Pancreas (tissue), 10 donors: ENCODE measurements at places on chromosomes 3 and 15. TPM values are rescaled to one million over a fixed set of nuclear protein-coding genes. Genes with fewer than 3 reads are reported as not detected.

GRCh38 chr3:191774485-191774884, 313.5 kb downstream of the PYDC2 start:
- no peak for DNase-seq
- H3K27ac ChIP-seq: no peak overlapping the region
- H3K36me3 ChIP-seq: no peaks in the 10 kb centered on the region
- no peaks in the 10 kb centered on the region for H3K4me1 ChIP-seq

DNA sequence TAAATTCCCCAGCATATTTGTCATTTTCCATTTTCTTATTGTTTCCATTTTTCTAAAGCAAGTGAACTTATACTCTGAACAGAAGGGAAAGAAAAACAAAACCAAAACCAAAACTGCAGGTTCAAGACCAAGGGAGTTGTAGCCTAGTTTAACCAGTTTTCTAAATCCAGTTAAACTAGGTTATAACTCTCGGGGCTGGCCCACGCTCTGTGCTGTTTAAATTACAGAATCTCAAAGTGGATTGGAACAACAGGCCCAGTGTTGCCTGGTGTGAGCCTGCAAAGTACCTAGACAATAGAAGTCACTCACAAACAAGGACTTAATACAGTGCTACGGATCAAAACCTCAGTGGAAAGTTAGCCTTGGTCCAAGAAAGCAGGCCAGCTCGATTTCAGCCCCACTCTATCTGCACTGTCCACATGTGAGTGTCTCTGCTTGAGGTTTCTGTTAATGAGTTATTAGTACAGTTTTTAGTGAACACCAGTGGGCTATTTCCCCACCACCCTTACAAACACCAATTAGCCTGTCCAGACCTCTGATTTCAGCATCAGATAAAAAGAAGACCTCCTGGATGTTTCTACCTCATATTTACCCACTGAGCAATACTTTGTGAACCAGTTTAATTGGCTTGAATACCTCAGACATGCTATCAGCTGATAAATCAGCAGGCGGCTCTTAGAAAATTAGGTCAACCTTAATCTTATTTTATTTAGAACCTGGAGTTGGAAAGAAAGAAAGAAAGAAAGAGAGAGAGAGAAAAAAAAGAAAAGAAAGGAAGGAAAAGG, 93.8 kb upstream of the PDZRN3 start:
- H3K27ac ChIP-seq: no peak overlapping the region
- no peaks in the 10 kb centered on the region for H3K27me3 ChIP-seq
- no peaks in the 10 kb centered on the region for H3K4me1 ChIP-seq
- H3K36me3 ChIP-seq: no peaks in the 10 kb centered on the region
- no peak overlapping the region for H3K4me3 ChIP-seq

DNA sequence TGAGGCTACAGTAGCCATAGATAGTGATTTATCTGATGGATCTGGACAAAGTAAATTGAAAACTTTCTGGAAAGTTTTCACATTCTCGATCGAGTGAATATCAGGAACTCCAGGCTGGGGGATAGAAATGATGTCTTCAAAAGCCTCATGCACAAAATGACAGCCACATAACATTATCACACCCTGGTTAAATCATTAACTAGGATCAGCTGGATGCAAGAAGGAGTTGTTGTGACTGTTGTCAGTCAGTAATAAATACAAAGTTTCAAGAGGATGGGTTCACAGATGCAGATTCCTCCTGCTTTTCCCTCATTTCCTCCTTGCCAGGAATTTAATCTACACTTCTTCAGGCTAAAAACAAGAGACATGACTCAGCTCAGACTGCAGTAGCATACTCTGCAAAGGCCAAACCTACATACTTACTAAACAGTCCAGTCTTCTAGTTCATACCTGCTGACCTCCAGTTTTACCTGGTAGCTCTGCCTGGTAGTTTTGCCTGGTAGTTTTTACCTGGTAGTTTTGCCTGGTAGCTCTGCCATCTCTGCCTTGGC, 40.9 kb downstream of the C2CD4A start:
- H3K4me1 ChIP-seq: peaks cover 31% of the 10 kb centered on the region
- no peak overlapping the region for H3K4me3 ChIP-seq
- no peak for DNase-seq
- no peaks in the 10 kb centered on the region for H3K36me3 ChIP-seq
- H3K27me3 ChIP-seq: no peaks in the 10 kb centered on the region

DNA sequence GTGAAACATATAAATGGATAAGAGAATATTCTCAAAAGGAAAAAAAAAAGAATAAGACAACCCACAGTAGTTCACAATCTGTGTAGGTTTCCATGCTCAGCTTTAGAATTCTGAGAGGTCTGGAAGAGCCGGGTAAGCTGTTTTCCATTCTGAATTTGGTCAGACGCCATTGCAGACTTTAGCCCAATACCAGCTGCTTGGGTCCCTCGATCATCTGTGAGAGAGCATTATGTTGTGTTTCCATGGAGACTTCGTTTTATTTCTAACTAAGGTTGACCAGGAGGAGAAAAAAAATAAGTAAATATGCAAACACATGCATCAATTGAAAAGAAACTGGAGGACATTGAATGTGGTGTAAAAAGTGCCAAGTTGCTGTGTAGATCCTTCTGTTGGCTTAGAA, 25.5 kb downstream of the KCNAB1 start:
- no peaks in the 10 kb centered on the region for H3K27me3 ChIP-seq
- no peaks in the 10 kb centered on the region for H3K36me3 ChIP-seq
- H3K4me3 ChIP-seq: no peak overlapping the region

GRCh38 chr15:60582370-60583036, 103.6 kb upstream of the ICE2 start:
- no peak overlapping the region for H3K4me3 ChIP-seq
- H3K36me3 ChIP-seq: no peaks in the 10 kb centered on the region
- no peaks in the 10 kb centered on the region for H3K27me3 ChIP-seq
- peaks cover 45% of the 10 kb centered on the region for H3K4me1 ChIP-seq
- H3K27ac ChIP-seq: peak overlapping the region; percentile 8
- no peak for DNase-seq

DNA sequence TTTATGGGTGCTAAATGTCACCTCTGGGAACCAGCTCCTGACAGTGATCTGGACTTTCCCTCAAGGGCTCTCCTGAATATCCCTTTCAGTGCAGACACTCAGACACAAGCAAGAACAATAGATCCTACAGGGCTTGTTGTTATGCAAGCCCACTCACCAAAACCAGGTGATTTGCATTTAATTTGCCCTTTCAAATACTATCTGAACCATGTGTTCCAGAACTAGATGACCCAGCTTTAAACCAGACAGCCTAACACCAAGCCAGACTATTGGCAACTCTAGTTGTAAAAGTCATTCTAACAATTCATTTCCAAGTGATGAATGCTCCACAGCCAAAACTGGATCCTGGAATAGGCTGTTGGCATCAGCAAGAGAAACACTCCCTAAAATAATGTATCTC, 5.6 kb upstream of the ATP8B4 start:
- H3K27me3 ChIP-seq: no peaks in the 10 kb centered on the region
- no peaks in the 10 kb centered on the region for H3K36me3 ChIP-seq
- no peak for DNase-seq
- no peak overlapping the region for H3K4me3 ChIP-seq
- H3K27ac ChIP-seq: no peak overlapping the region

GRCh38 chr3:160980740-160981139, 124.4 kb downstream of the B3GALNT1 start:
- no peaks in the 10 kb centered on the region for H3K4me1 ChIP-seq
- H3K27me3 ChIP-seq: no peaks in the 10 kb centered on the region
- DNase-seq: no peak
- H3K4me3 ChIP-seq: no peak overlapping the region

DNA sequence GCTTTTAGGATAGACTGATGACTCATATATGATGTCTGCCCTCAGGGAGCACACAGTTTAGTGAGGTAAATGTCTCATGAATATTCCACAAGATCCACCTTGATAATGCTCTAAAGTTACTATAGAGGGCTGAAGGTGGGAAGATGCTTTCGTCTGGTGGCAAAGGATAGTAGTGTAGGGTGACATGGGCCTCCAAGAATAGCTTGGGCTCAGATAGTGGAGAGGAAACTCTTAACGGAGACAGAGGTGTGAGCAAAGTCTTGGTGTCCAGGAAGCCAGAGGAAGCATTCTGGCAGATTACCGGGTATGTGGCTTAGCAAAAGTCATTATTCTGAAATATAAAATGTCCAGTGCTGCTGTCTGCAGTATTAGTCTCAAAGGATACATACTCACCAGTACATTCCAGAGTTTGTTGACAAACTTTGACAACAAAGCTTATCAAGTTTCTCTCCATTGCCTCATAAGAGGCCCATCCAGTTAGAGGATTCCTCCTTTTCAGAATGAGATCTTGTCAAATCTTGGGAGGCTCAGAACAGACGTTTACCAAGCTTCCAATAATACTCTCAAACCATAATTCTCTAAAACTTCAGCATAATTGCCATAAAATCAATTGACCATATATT, 316.7 kb downstream of the LPP start:
- H3K27ac ChIP-seq: no peak overlapping the region
- H3K4me1 ChIP-seq: peaks cover 7% of the 10 kb centered on the region
- no peaks in the 10 kb centered on the region for H3K27me3 ChIP-seq
- no peaks in the 10 kb centered on the region for H3K36me3 ChIP-seq
- no peak overlapping the region for H3K4me3 ChIP-seq
- DNase-seq: no peak

- H3K27ac ChIP-seq: no peak overlapping the region
- DNase-seq: no peak
- H3K36me3 ChIP-seq: no peaks in the 10 kb centered on the region
- no peaks in the 10 kb centered on the region for H3K4me1 ChIP-seq
Observed at GRCh38 chr15:58545307-58546065, 113.7 kb downstream of the LIPC start.

DNA sequence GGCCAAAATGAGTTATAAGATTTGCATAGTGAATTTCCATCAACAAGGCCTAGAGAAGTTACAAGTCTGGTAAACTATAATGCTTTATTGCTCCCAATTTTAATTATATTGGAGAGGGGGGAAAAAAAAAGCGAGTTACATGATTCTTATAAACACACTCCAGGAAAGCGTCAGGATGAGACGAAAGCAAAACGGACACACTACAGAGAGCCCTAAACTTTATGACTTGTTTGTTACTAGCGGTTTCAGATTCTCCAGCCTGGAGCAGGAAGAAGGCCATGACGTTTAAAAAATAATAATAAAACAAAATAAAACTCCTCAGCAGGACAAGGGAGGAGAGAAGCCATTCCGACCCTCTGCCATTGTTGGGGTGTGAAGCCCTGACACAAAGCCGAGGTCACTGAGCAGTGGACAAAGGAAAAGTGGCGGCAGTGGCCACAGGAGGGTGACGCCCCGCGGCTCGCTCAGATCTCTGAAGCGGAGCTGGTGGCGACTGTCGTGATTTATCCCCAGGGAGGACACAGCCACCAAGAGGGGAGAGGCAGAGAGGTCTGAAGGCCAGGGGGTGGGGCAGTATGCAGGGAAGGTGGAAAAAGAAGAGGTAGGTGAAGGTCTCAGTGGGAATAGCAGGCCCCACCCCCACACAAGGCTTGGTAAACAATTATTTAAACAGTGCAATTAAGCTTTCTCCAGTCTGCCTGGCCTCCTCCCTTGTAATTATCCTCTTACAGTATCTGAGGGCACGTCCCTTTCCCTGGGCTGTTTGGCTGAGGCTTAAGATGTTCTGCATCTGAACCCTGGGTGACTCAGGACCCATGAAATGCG, 45.3 kb downstream of the ADAMTS9 start:
- no peaks in the 10 kb centered on the region for H3K36me3 ChIP-seq
- H3K27ac ChIP-seq: no peak overlapping the region
- H3K4me3 ChIP-seq: no peak overlapping the region
- no peaks in the 10 kb centered on the region for H3K27me3 ChIP-seq
- DNase-seq: no peak

DNA sequence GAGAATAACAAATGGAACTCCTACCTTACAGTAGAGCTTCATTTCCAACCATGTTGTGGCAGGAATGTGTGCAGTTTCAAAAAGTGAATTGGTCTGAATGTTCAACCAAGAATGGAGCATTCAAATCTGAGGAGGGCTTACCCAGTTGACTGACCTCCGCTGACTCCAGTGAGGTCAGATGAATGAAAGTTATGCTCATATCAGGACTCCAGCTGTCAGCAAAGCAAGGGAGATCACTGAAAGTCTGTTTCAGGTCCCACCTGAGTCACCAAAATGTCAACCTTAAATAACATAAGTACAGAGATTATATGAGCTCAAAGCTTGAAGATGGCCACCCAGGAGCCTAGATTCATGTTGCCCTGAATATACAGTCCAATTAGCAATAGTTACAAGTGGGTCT, 473.5 kb downstream of the RBMS3 start:
- H3K4me1 ChIP-seq: peaks cover 12% of the 10 kb centered on the region
- H3K36me3 ChIP-seq: no peaks in the 10 kb centered on the region
- H3K4me3 ChIP-seq: no peak overlapping the region
- H3K27me3 ChIP-seq: no peaks in the 10 kb centered on the region
- no peak for DNase-seq

DNA sequence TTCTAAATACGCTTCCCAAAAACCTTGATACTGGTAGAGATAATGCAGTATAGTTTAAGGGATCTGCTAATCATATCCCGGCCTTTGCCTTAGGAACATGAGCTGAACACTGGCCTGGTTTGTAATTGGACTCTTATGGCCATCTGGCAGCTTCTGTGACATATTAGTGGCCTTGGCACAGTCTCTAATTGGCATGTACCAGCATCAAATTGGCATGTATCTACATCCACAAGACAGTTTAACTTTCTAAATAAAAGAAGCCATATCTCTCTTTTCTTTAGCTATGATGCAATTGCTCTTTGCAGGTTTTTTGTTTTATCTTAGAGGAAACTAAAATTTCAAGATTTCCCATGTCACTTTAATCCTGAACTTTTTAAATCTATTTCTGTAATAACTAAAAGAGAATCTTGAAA, 44.6 kb upstream of the FILIP1L start:
- peaks cover 13% of the 10 kb centered on the region for H3K4me1 ChIP-seq
- no peak overlapping the region for H3K4me3 ChIP-seq
- no peaks in the 10 kb centered on the region for H3K27me3 ChIP-seq
- no peak overlapping the region for H3K27ac ChIP-seq
- no peaks in the 10 kb centered on the region for H3K36me3 ChIP-seq

- no peaks in the 10 kb centered on the region for H3K4me1 ChIP-seq
- no peak overlapping the region for H3K27ac ChIP-seq
- no peak for DNase-seq
- H3K36me3 ChIP-seq: no peaks in the 10 kb centered on the region
- H3K27me3 ChIP-seq: no peaks in the 10 kb centered on the region
Observed at GRCh38 chr3:43521941-43522340, 99.9 kb downstream of the ANO10 start.

DNA sequence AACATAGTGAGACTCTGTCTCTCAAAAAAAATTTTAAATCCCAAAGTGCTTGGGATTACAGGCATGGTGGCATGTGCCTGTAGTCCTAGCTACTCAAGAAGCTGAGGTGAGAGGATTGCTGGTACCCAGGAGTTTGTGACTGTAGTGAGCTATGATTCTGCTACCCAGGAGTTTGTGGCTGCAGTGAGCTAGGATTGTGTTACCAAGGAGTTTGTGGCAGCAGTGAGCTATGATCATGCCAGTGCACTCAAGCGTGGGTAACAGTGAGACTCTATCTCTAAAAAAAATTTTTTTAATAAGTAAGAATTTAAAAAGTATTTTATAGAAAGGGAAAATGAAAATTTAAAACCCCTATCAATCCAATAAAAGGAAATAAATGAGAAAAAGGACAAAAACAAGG, 69.5 kb downstream of the FAIM start:
- no peak overlapping the region for H3K4me3 ChIP-seq
- H3K36me3 ChIP-seq: no peaks in the 10 kb centered on the region
- H3K27ac ChIP-seq: no peak overlapping the region
- DNase-seq: no peak

ITIH3 gene
- 0.29 TPM for total RNA-seq

CD96 gene
- total RNA-seq: 0.63 TPM

STXBP5L gene
- total RNA-seq: 0.31 TPM

APBA2 gene
- total RNA-seq: 5.1 TPM
